ENCODE measurements at places on chromosomes 4 and X. TPM values are rescaled to one million over a fixed set of nuclear protein-coding genes. Genes with fewer than 3 reads are reported as not detected.

The CLIC2 gene
- 0.10 TPM for total RNA-seq

DNA sequence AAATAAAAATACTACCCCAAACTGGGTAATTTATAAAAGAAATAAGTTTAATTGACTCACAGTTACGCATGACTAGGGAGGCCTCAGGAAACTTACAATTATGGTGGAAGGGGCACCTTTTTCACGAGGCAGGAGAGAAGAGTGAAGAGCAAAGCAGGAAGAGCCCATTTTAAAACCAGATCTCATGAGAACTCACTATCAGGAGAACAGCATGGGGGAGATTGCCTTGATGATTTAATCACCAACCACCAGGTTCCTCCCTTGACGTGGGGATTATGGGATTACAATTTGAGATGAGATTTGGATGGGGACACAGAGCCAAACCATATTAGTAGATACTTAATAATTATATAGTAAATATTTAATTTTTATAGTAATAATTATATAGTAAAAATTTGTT, 10.1 kb downstream of the CISD2 start:
- DNase-seq: no peak

DNA sequence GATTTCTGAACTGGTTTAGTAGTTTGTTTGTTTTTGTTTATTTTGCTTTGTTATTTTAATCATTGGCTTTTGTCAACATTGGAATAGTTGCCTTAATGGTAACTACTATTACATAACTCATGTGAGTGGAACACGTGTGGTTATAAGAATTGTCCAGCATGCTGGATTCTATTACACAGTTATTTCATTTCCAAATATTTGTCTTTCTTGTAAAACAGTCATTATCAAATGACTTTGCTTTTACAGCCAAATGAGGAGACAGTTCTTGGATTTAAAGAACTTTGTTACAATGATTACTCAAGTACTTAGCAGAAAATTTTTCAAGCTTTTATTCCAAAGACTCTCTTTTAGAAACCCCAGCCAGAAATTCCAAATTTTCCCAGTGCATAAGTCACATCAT, 516.1 kb upstream of the MAGEB2 start:
- DNase-seq: no peak

GRCh38 chr4:7206911-7207567, 14.7 kb downstream of the SORCS2 start:
- DNase-seq: peak; percentile 92

DNA sequence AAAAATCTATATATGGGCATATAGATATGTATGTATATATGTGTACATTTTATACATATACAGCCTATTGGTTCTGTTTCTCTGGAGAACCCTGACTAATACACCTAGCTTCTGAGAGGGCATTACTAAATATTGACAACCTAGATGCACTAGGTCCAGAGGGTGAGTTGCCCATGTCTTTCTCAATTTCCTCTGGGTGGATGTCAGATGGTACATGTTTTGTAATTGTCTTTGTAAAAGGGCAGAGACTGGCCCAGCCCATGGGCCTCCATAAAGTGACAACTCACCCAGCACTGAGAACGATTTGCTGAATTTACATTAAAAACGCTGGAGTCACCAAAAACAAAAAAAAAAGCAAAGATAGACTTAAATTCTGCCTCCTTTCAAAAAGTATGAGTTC, 198.5 kb upstream of the FAM241A start:
- DNase-seq: no peak

- DNase-seq: no peak
These were observed 291.3 kb downstream of the GUCY2F start for GRCh38 chrX:109190542-109190941.

The MBTPS2 gene
- total RNA-seq: 8.8 TPM

DNA sequence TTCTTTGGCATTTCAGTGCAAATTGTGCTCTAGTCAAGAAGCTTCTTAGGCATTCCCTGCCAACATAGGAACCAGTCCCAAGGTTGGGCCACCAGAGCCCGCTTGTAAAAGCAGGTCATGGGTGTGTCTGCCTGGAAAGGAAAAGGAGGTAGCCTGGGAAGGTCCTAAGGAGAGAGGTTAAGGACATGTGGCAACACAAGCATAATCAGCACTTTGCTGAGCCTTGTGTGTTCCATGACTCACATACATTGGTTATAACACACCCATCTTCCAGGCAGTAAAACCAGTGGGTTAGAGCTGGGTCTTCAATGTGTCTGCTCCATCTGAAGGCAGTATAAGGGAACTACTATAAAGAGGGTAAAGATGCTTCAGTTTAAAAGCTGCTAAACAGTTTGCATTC, 165.0 kb downstream of the FHIP1A start:
- DNase-seq: no peak

DNA sequence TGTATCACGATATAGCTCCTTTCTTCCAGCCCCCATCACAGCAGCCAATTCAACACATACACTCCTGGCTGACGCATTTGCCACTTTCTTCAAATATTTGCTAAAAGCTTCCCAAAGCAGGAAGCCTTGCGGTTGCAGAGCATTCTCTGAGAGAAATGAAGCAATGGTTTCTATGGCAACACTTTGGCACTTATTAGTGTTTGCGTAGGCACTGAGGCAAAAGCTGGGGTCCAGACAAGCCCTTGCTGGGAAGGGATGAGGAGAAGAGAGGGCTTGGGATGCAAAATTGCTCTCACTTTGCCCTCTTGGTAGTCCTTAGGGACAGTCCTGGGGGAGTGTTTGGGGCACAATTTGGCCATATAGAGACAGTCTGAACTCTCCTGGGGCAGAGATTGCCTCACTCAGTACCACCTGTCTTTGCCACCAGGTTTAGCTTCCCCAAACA, 55.0 kb upstream of the PAK3 start:
- DNase-seq: peak; percentile 13

DNA sequence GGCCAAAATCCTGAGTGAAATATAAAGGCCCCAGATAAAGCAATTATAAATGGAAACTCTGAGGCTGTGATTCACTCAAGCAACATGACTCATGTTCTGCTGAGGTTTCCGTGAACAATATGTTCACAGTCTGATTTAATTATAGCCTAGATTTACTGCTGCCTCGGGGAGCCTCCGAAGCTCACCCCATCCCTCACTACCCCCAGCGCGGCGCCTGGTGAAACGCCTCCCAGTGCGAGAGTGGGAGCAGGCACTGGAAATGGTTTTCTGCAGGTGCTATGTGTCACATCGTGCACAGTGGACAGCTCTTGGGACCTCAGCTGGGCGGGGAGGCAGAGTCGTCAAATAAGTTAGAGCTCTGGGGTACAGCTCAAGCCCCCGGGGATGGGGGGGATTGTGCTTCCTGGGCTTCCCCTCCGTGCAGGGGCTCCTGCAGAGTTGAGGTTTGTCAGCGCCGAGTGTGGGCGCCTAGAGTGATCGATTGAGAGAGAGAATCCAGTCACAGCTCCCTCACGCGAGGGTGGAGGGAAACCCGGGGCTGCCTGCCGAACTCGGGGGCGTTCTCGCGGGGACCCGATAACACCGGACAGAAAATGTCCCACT, 110.6 kb downstream of the PHKA2 start:
- DNase-seq: peak; percentile 16

- DNase-seq: no peak
These were observed 31.1 kb downstream of the TMEM164 start for GRCh38 chrX:110034036-110034435.

The SNCA gene
- total RNA-seq: not detected

DNA sequence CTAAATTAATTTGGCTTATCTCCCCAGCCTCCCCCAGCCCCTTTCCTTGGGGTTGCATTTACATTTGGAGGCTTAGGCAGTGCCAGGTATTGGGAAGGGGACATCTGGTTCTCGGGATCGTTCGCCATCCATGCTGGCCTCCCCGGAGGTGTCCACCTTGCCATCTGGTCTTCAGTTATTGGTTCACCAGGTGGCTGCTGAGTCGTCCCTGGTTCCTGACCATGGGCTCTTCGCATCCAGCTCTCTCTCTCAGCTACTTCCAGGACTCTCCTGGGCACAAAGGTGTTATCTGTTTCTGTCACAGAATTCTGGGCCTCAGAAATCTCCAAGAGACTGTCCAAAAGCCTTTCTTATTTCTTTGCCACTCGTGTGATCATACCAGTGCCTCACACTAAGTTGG, 75.4 kb upstream of the SCOC start:
- DNase-seq: no peak

The COX7B2 gene
- not detected for total RNA-seq

The AWAT1 gene
- not detected for total RNA-seq

GRCh38 chr4:85953651-85954018, 406.2 kb downstream of the MAPK10 start:
- peak; percentile 91 for DNase-seq

The SLC26A1 gene
- total RNA-seq: not detected

The CCDC158 gene
- total RNA-seq: not detected

The CXorf51A gene
- total RNA-seq: not detected

GRCh38 chrX:10474510-10474909, 145.9 kb downstream of the MID1 start:
- no peak for DNase-seq

The MORF4L2 gene
- 2,011 TPM for total RNA-seq
